ENCODE measurements at places on chromosomes 4 and X.

DNA sequence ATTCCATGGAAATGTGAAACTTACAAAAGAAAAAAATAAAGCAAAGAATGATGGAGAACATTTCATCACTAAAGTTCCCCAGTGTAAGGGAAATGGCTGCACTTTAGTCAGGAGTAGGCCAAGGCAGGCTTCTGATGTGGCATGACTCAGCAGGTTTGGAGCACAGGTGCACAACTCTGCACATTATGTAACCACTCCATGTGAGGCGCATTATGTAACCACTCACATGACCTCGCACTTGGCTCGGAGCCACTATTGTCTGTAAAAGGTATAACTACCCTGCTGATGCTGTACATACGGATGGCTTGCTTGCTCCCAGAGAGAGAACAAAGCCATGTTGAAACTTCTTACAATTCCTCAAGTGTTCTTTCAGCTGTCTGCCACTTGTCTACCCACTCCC, 727.6 kb downstream of the TRAM1L1 start:
- DNase-seq, result no peak

- no peak for DNase-seq
Measured at GRCh38 chr4:2245057-2245786, 3.3 kb upstream of the HAUS3 start.

- no peak for DNase-seq
Measured at GRCh38 chrX:79452881-79453280, 85.7 kb upstream of the ITM2A start.

DNA sequence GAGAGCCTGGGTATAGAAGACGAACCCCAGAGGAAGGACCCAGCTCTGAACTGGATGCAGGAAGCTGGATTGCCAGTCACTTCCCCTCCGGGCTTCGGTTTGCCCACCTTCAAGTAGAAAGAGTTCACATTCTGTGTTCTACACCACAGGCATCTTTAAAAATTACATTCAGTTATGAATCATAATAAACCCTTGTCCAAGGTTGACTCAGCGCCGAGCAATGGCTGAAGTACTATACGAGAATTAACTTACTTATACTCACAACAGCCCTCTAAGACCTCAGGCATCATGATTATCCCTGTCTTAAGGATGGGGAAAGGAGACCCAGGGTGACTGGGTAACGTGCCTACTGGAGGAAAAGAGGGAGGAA, 72.5 kb downstream of the EVC2 start:
- no peak for DNase-seq

DNA sequence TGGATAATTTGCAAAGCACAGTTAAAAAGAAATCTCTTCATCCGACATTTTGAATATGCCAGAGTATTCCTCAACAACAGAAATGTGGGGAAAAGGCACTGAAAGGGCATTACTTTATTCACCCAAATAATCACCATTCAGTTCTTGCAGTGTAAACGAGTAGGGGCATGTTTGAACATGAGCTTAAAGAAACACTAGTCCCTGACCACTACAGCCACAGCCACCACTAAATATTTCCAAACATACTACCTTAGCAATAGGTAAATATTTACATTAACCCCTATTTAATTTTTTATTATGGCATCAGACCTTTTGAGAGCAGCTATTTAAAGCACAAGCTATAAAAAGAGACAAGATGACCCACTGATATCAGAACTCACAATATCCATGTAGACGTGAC, 27.6 kb downstream of the MCF2 start:
- no peak for DNase-seq

DNA sequence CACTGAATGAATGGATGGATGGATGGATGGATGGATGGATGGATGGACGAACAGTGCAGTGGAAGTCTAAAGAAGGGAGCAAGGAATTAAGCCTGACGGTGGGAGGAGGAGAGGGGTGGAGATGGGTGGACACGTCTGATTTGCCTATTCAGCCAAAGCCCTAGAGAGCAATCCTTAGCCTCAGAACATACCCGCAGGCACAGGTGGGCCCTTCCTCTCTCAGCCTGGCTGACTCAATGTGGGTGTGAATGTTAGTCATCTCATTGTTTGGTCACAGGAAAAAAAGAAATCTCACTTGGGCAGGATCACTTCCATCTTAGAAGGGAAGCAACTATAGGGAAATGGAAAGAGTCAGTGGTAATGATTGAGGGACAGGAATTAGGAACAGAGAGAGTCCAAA, 165.9 kb downstream of the PJA1 start:
- no peak for DNase-seq

- no peak for DNase-seq
Measured at GRCh38 chr4:13905543-13905942, 278.0 kb upstream of the BOD1L1 start.

- DNase-seq, result no peak
Measured at GRCh38 chrX:103396660-103397059, 20.3 kb downstream of the BEX3 start.

DNA sequence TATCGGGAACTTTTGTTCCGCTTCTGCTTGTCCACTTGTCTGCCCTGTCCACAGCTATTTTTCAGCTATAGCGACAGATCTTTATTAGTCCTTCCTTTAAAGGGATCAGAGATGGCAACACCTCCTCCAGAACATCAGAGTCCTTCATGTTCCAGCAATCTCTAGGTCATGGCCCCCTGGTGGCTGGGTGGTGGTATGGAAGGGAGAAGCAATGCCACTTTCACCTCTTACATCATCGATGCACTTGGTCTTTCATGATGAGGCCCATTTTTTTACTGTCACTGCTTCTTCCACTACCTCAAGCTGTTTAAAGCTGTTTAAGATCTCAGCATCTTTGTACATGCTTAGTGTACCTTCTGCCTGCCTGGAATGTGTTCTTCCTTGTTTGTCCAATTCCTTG, 106.7 kb downstream of the ARHGAP6 start:
- peak; percentile 54 for DNase-seq

GRCh38 chrX:2283111-2283859, 217.5 kb downstream of the DHRSX start:
- DNase-seq, result no peak

GRCh38 chrX:46841346-46841745, 4.5 kb downstream of the RP2 start:
- no peak for DNase-seq

GRCh38 chrX:136711147-136711546, 63.2 kb downstream of the CD40LG start:
- peak; percentile 35 for DNase-seq

- DNase-seq, result no peak
Measured at GRCh38 chrX:55264816-55265215, at the start of gene PAGE3. Gene PAGE3 (minus strand): TSS chrX:55264916. CDS start chrX:55263903, 1,013 bp downstream.

- DNase-seq, result no peak
Measured at GRCh38 chr4:172786039-172786792, 382.4 kb upstream of the GALNT7 start.

DNA sequence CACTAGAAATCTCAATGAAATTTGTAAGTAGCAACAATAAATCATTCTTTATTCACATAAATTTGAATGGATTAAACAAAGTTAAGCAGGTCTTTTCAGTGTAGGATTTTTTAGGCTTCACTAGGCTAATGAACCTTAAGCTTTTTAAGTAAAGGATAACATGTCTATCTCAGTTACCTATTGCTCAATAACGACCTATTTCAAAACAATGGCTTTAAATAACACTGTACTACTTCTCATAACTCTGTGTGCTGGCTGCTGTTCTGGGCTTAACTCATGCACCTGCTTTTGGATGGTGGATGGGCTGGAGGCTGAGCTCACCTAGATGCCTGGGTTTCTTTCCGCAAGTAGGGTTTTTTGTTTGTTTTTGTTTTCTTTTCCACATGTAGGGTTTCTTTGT, 495.0 kb upstream of the SLIT2 start:
- no peak for DNase-seq

GRCh38 chr4:76757418-76757939, 140.5 kb downstream of the SOWAHB start:
- DNase-seq, result no peak

GRCh38 chr4:56186808-56187523, 200.3 kb downstream of the AASDH start:
- DNase-seq, result no peak

DNA sequence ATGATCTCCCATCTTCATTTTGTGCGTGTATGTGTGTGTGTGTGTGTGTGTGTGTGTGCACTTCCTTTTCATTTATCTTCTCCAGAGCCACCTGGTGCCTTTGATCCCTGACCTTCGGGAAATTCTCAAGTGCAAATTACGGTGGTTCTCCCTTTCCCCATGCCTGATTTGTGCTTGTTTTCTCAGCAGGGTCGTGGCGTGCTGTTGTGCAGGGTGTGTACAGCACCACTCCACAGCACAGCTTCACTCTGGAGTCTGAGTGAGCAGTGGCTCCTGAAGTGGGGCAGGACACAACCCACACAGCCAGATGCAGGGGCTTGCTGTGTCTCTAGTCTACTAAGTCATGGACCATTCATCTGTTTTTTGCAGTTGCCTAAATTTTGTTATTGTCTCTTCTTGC, 114.2 kb upstream of the TBC1D9 start:
- DNase-seq, result no peak

- peak; percentile 47 for DNase-seq
Measured at GRCh38 chr4:151117371-151117962, 18.0 kb downstream of the RPS3A start.

- DNase-seq, result no peak
Measured at GRCh38 chrX:115652221-115652620, 91.2 kb downstream of the PLS3 start.

- DNase-seq, result no peak
Measured at GRCh38 chr4:180960743-180961401, 1282.3 kb upstream of the TENM3 start.

DNA sequence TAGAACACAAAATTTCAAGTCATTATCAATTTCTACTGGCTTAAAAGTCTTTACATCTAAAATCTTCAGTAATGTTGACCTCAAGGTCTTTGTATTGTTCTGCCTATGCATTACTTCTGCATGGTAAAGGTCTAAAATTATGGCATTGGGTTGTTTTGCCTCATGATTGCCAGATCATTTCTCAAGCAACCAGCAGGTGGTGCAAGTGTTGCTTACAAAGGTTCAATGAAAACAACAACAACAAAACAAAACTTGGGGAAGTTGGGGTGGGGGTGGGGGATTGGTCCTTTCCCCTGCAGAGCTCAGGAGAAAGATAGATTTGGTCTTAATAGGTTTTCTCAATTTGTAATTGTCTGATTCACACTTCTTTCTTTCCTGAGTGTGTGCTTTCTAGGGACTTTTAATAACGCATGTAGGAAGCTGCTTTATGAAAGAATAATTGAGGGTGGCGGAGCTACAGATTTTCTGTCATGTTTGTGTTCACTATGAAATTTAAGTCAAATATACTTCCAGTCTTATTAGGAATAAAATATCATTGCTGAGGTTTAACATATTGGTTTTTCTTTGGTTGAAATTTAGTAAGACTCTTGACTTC, 145.1 kb downstream of the COL4A5 start:
- no peak for DNase-seq

DNA sequence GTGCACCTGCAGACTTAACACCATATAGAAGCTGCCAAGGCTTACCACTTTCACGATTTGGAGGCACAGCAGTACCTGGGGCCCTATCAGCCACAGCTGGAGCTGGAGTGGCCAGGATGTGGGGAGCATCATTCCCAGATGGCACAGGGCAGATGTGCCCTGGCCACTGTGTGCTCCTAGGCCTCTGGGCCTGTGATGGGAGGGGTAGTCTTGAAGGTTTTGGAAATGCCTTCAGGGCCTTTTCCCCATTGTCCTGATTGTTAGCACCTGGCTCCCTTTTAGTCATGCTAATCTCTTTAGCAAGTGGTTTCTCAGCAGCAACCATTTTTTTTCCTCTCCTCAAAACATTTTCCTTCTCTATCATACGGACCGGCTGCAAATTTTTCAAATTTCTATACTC, 490.2 kb downstream of the RAB28 start:
- no peak for DNase-seq

GRCh38 chr4:184030036-184030435, 124.9 kb downstream of the STOX2 start:
- DNase-seq, result no peak

DNA sequence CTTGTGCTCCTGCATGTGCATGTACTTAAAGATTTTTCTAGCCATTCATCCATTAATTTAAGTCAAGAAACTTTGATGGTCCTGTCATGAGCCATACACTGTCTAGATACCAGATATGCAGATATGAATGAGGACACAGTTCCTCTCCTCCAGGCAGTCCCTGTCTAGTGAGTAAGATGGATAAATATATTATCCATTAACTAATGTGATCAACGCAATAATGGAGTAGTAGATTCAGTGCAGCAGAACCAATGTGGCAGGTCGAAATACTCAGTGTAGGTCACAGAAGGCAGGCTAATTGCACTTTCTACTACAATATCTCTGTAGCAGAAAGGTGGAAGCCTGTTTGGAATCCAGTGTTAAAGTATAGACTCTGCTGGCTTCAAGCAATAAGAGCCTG, 112.5 kb downstream of the PCDH7 start:
- DNase-seq, result no peak

- peak; percentile 83 for DNase-seq
Measured at GRCh38 chr4:3880615-3881120, 114.5 kb downstream of the ADRA2C start.

- DNase-seq, result no peak
Measured at GRCh38 chrX:85504381-85504780, 124.9 kb upstream of the POF1B start.

GRCh38 chr4:79492148-79492547, 84.1 kb upstream of the GK2 start:
- no peak for DNase-seq

- DNase-seq, result no peak
Measured at GRCh38 chr4:24279469-24279868, 304.9 kb downstream of the DHX15 start.

DNA sequence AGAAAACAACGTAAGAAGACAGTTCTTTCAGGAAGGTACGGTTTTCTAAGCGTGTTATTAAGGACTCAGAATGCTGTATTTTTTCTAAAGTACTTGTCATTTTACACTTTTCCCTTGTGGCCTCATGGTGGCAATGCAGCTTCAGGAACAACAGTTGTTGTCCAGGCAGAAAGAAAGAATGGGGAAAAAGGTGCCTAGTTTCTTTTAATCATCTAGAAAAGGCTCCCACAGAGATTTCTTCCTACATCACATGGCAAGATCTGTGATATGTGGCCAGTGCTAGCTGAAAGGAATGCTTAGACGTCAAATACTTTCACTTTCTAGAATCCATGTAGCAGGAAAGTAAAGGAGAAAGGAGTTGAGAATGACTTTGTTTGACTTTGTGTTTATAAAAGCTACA, 49.0 kb upstream of the TRAM1L1 start:
- DNase-seq, result no peak

DNA sequence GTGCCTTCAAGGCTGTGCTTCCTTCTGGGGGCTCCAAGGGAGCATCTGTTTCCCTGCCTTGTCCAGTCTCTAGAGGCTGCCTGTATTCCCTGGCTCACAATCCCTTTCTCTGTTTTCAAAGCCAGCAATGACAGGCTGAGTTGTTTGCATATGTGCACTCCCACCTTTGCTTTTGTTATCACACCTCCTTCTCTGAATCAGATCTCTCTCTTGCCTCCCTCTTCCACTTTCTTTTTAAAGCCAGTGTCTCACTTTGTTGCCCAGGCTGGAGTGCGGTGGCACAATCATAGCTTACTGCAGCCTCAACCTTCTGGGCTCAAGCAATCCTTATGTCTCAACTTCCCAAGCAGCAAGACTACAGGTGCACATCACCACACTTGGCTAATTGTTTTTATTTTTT, 37.1 kb upstream of the LEF1 start:
- peak; percentile 11 for DNase-seq

GRCh38 chrX:2500091-2500802, 529 bp downstream of the DHRSX start:
- DNase-seq, result peak; percentile 40

GRCh38 chr4:12770351-12770750, 713.8 kb downstream of the RAB28 start:
- DNase-seq, result no peak

- DNase-seq, result no peak
Measured at GRCh38 chr4:41318839-41319530, 62.3 kb downstream of the UCHL1 start.

- no peak for DNase-seq
Measured at GRCh38 chr4:1241466-1241935, 7.4 kb downstream of the CTBP1 start.
